ENCODE measurements at places on chromosomes 5 and 9.

- peak; percentile 51 for DNase-seq
Measured at GRCh38 chr9:93592643-93593021, 16.2 kb downstream of the PHF2 start.

- no peak for DNase-seq
Measured at GRCh38 chr5:5983261-5983980, 394.9 kb downstream of the MED10 start.

DNA sequence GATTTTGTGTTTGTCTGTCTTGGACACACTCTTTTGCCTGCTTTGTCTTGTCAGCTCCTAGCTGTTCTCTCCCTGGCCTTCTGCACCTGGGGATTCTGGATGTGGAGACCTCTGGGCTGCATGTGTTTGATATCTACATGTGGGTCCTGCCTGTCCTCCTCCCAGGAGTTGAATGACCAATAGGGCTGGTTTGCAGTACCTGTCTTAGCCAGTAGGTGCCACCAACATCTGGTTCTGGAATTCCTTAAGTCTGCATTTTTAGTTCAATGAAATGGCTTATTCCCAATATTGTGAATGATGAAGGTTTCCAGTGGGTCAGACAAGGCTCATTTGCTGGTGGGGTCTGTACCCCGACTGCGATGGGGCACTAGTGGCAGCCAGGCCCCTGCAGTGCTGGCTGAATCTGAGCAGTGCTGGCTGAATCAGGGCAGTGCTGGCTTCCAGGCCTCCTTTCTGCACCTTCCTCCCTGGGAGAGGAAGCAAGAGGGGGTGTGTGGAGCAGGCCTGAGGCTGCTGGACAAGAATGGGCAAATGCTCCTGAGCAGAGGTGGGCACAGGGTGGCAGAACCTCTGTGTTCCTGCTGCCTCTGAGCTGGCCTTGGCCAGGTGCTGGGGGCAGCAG, 73.3 kb downstream of the RXRA start:
- peak; percentile 43 for DNase-seq

DNA sequence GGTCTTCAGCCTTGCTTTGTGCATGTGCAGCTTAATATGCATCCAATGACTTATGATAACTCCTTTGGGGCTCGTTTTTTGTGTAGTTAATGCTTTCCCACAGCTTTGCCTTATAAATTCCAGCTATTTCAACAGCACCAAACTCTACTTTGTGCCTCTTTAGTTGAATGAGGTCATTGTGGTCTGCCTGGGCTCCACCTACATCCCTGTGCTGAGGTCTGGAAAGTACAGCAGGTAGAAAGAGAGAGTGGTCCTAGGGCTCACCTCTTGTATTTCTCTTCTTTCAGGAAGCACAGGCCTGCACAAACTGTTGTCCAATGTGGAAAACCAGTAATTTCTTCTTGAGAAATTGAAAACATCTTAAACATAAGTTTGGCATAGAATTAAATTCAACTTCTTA, 167.2 kb downstream of the XRCC4 start:
- no peak for DNase-seq

DNA sequence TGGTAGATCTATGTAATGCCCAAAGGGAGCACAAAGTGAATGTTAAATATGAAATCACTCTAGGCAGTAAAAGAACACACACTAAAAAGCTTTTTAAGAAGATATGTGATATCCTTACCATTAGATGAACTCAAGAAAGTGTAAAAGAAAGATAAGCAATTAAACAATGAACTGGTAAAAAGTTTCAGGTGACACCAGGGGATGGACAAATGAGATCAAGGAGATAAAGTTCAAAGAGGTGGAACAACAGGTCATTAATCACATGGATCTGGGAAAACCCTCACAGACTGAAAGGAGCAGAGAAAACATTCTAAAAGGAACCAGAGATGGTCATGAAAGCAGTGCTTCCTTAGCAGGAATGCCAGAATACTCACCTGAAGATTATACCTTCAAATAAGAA, 40.7 kb downstream of the LHFPL2 start:
- no peak for DNase-seq

DNA sequence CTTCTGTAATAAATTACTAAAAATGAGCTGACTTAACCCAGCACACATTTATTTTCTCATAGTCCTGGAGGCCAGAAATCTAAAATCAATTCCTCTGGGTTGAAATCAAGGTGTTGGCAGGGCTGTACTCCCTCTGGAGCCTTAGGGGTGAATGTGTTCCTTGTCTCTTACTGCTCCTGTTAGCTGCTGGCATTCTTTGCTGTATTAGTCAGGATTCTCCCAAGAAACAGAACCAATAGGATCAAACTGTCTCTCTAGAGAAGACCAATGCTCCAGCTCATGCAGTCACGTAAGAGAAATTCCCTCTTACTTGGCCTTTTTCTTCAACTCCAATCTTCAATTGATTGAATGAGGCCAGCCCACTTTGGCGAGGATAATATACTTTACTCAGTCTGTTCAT, 15.3 kb upstream of the CD180 start:
- no peak for DNase-seq

DNA sequence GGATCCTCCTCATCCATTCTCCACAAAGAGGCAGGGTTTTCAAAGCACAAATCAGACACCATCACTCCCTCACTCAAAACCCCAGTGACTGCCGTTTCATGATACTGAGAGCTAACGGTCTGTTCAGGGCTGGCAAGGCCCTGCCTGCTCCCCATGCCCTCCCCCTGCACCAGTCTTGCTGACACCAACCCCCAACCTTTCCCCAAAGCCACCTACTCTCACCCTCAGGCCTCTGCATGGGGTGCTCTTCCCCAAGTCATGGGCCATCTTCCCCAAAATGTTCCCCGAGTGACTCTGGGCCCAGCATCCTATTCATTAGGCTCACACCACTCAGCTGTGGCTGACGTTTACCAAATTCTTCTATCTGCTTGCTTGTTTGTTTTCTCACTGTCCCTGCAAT, 21.7 kb upstream of the OLFM1 start:
- DNase-seq: no peak

GRCh38 chr9:107277801-107278200, 5.3 kb upstream of the RAD23B start:
- DNase-seq: no peak

DNA sequence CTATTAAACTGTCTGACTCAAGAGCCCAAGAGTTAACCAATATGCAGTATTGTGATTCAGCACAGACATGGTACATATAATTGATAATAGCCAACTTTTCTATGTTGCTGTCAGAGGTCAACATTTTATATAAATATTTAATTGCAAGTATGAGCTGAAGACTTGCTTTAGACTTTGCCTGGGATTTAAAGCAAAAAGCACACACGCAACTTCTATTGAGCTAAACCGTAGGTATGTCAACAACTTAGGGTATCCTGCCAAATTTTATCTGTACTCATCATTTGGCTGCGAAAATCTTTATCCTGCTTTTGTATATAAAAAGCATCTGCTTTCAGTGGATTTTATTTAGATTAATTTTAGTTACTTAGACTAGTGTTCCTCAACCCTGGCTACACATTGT, 27.4 kb downstream of the UHRF2 start:
- DNase-seq: no peak

- no peak for DNase-seq
Measured at GRCh38 chr5:152089644-152090043, 165.0 kb upstream of the GLRA1 start.

- DNase-seq: no peak
Measured at GRCh38 chr9:77756449-77756848, 108.3 kb upstream of the GNA14 start.

- DNase-seq: no peak
Measured at GRCh38 chr5:138850865-138851435, 24.2 kb downstream of the LRRTM2 start.

DNA sequence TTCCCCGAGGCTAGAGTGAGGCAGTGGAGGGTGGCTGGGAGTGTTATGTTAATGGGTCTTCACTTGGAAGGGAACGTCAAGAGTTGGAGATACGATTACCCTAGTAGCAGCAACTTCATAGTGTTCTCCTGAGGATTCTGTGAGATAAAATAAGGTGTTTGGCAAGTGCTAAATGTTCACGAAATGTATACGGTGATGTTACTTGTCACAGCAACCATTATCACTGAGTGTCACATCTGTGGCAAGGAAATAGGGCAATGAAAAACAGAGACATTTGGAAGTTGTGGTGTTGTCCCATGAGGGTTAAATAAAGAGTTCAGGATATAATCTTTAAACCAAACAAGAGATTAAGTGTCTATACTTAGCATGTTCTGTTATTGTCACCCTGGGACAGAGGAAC, 183.3 kb downstream of the ALDH1A1 start:
- DNase-seq: no peak

DNA sequence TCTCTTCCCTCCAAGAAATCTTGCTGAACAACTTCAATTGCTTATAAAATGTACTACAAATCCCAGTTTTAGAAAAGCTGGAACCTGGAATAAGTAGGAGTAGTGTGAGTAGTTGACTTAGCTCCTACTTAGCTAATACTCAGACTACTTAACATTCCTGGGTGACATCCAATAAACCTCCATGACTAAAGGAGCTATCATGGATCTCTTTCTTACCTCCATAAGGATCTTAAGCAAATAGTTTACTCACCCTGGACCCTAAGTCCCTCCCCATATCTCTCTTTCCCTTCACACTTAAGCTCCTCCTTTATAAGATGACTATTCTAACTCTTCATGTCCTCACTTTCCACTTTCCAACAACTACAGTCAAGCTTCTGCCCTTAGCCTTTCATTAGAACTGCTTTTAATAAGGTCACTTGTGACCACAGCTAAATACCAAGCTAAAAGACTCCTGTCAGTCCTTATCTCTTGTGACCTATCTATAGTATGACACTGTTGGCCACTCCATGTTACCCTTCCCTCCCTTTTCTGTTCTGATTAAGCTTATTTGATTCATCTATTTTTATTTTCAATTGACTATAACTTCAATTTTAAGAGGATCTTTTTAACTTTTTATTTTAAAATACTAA, 194.9 kb downstream of the RFX3 start:
- no peak for DNase-seq

DNA sequence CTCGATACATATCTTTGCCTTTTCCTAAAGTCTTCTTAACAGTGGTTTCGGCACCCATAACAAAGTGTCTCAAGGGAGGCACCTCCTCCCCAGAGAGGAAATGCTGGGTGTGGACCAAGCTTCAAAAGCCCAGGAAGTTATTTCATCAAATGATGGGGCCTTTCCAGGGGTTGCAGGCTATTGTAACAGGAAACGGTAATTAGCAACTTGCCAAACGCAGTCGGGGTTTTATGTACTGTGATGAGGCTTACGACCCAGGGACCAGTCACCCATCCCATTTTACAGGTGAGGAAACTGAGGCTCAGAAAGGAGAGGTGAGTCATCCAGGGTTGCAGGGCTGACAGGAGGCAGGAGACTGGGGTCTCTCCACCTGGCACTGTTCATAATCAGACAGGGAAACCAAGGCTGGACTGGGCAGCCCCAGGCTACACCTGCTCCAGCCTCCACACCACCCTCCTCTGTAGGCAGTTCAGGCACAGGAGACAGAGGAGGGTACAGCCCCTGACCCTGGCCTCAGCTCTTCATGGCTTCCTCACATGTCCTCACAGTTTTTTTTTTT, 30.0 kb upstream of the SUSD3 start:
- no peak for DNase-seq

DNA sequence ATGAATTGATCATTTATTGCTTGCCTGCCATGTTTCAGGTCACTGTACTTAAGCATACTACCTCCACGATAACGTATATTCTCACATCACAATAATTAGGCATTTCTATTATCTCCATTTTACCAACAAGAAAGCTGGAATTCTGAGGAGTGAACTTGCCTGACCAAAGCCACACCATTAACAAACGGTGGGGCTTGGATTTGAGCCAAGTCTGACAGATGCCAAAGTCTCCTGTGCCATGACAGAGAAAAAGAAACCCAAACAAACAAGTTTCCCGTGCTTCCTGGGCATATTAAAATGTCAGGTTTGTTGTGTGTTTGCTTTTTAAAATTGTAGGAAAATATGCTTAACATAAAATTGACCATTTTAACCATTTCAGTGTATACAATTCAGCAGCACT, 40.8 kb upstream of the KCNV2 start:
- DNase-seq: no peak

DNA sequence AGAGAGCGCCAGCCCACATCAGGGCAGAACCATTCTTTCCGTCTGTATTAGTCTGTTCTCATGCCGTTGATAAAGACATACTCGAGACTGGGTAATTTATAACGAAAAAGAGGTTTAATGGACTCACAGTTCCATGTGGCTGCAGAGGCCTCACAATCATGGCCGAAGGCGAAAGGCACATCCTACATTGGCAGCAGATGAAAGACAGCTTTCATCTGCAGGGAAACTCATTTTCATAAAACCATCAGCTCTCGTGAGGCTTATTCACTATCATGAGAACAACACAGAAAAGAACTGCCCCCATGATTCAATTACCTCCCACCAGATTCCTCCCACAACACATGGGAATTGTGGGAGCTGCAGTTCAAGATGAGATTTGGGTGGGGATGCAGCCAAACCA, 4.7 kb upstream of the FSD1L start:
- no peak for DNase-seq

DNA sequence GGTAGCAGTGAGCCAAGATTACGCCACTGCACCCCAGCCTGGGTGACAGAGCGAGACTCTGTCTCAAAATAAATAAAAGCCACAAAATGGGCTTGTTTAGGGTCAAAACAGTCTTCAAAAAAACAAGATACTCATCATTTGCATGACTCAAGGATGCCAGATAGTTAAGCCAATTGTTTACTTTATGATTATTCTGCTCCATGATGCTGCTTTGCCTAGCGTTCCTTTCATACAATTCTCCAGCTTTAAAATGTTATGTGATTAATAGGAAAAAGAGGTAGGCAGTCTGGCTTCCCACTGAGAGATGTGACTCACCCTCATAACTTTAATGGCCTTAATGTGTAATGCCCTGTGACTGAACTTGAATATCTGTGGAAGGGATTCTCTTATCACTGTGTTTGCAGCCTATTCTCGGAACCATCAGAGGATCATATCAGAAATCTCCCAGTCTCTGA, 364.6 kb upstream of the TRPC7 start:
- DNase-seq: peak; percentile 42

DNA sequence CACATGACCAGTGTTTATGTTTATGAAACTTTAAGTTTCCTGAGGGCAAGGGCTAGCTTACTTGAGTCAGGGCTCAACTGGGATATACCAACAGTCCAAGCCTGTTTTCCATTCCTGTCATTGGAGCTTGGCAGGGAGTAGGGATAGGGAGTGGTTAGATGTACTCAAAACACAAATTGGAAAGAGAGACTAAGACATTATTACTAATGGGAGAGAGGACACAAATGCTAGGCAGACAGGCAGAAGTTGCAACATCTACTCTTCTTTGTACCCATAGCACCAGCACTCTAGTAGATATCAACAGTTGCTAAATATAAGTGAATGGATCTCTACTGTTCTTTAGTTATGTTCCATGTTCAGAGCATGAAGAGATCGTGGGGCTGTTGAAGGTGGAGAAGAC, 62.8 kb downstream of the NPR3 start:
- DNase-seq: no peak

- DNase-seq: no peak
Measured at GRCh38 chr9:104808035-104808614, 44.2 kb downstream of the NIPSNAP3B start.

GRCh38 chr9:115155037-115155436, 37.1 kb upstream of the TNC start:
- DNase-seq: no peak

All from HEK293T (cell line).